Activated CD8-positive, alpha-beta T cell treated with anti-CD3 and anti-CD28 coated beads for 36 hours (primary cell): ENCODE measurements at places on chromosomes 7 and 10. TPM values are rescaled to one million over a fixed set of nuclear protein-coding genes. Genes with fewer than 3 reads are reported as not detected.
A peak's percentile ranks its signal among the peaks of the same experiment; 100 is the strongest.

GBX1 gene
- not detected for total RNA-seq

- no peak for DNase-seq
These were observed 9.0 kb upstream of the LRRC4 start for GRCh38 chr7:128040205-128040604.

SEMA3A gene
- 1.7 TPM for total RNA-seq

DNA sequence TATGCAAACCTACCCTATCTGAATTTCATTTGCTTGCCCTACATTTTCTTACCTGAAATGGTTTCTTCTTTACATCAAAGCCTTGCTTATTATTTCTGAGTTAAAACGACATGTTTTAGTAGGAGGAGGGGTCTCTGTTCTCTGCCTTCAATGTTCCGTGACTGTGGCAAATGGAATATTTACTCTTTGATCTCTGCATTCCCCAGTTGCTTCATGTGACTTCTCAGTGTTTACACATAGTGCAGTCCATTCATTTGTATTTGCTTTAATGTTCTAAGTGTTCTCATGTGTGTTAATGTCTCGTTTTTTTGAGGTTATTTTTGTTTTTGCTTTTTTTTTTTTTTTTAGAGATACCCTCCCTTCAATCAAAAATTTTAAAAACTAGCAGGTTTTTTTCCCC is 75.8 kb downstream of the GNAI1 start:
- no peak for DNase-seq

GRCh38 chr7:74405191-74405898 is 48.4 kb upstream of the GTF2IRD1 start:
- DNase-seq, result peak; percentile 29

GRCh38 chr10:3773460-3774017 is 11.5 kb downstream of the KLF6 start:
- DNase-seq, result no peak

DDX50 gene
- 102 TPM for total RNA-seq

- no peak for DNase-seq
These were observed 75.2 kb downstream of the TNS3 start for GRCh38 chr7:47506382-47507339.

ZNF716 gene
- total RNA-seq, result not detected

- peak; percentile 4 for DNase-seq
These were observed 786 bp upstream of the CNOT4 start for GRCh38 chr7:135510592-135511183.

GRCh38 chr7:129186749-129187260 is 1.6 kb upstream of the SMO start:
- DNase-seq, result no peak

RPEL1 gene
- not detected for total RNA-seq

GRCh38 chr7:111086532-111086931 is 4.4 kb upstream of the LRRN3 start:
- peak; percentile 55 for DNase-seq

DYDC2 gene
- total RNA-seq, result not detected

GRCh38 chr10:26335574-26336093 is 102.5 kb upstream of the APBB1IP start:
- DNase-seq, result peak; percentile 4

DNA sequence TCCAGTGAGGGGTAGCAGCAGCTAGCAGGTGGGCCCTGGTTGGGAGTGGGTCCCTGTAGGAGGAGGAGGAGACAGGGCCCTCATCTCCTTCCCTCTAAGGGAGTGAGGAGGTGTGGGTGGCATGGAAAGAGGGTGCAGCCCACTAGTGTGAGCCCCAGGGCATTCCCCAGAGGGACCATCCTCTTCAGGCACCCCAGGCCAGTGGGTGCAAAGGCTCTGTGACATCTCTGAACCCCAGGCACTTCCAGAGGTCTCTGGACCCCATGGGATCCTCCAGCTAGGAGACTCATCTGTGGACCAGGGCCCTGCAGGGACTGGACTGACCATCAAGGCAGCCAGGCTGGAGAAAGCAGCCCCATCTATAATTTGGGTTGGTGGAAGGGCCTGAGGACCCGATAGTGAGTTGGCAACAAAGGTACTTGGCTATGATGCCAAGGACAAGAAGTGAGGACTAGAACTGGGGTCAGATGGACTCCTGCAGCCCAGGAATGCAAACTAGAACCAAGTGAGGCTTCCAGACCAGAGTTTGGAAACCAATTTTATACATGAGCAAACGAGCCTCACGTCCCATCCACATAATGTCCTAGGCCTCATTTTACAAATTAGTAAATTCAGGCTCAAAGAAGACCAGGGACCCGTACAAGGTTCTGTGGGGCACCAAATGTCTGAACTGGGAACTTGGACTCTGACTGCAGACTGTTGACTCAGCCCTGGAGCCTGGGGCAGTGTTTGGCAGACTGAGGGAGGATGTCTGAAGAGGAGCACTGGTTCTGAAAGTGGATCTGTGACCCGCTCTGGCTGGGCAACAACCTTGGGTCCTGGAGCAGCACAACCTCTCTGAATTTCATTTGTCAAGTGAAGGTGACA is 1.4 kb upstream of the VSTM4 start:
- no peak for DNase-seq

DNA sequence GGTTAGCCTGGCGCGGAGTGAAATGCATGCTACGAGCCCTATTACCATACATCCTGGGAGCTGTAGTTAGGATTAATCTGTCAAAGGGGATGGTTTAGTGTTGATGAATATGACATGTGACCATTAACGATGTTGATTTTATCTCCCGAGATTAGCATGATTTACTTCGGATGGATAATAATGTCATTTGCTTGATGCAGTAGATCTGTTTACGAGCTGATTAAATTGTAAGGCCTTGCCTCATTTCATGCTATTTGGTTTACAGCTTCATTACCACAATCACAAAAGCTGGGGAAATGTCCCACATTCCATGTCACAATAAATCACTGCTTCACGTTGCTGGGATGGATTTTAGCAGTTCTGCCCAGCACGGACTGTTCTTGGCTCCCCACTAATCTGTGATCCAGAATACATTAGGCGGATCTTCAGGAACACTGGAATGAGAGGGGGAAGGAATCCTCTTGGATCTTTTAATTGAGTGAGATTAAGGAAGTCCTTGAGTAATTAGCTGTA is 22.3 kb downstream of the ZNF503 start:
- no peak for DNase-seq

GRCh38 chr7:83957333-83957732 is 237.3 kb downstream of the SEMA3A start:
- DNase-seq, result no peak

DNA sequence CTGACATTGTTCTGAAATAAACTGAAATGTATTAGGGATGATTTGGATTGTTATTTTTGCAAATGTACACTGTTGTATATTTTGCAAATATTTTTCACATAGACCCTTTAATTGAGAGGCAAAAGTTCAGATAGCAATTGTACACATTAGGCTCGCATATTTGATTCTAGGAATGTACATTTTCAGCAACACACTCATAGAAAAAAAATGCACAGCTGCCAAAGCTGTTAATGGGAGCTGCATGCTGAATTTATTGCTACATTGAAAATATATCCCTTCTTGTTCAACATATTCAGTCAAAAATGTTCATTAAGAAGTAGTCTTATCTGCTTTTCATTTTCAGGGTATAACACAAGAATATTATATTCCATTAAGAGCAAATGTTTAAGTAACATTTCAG is 512.9 kb downstream of the ATRNL1 start:
- DNase-seq, result no peak

- DNase-seq, result no peak
These were observed 461.2 kb upstream of the MBL2 start for GRCh38 chr10:53233749-53234148.

GRCh38 chr7:129522088-129522970 is 20.0 kb downstream of the SMKR1 start:
- DNase-seq, result no peak

DNA sequence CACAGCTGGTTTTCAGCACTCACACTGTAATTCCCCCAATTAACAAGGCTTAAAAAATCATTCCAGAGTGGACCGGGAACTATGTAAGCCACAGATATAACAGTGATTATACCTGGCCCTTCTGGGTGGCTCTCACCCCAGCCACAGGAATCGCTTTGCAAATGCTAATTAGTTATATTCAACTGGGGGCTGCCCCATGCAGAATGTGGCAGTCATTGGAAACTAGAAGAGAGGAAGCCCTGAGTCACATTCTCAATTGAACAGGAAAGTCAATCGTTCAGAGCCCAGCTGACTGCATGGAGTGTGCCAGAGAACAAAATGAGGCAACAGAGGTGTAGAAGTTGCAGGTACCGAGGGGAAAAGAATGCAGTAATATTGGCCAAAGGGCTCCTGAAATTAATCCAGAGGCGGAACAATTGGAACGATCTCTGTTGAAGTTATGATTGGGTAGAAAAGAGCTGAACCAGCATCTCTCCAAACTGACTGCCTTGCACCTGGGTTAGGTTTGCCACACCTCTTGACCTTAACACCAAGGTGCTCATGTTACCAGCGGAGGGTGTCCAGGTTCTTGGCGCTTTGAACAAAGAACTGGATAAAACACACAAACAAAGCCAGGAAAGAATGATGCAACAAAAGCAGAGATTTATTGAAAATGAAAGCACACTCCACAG is 909.7 kb upstream of the AUTS2 start:
- DNase-seq, result no peak

DNA sequence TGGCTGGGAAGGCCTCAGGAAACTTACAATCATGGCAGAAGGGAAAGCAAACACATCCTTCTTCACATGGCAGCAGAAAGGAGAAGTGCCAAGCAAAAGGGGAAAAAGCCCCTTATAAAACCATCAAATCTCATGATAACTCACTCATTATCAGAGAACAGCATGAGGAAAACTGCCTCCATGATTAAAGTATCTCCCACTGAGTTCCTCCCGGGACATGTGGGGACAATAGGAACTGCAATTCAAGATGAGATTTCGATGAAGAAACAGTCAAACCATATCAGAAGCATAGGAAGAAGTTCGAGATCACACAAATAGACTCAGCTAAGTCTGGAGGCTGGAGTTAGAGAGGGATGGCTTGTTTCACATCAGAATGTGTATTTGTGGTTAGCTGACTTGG is 869.4 kb upstream of the PHF14 start:
- DNase-seq, result no peak

- DNase-seq, result no peak
These were observed 10.7 kb upstream of the SPOCK2 start for GRCh38 chr10:72098836-72099599.

- peak; percentile 1 for DNase-seq
These were observed 17.7 kb upstream of the ZMIZ1 start for GRCh38 chr10:79050896-79051555.

ATOH7 gene
- not detected for total RNA-seq

DNA sequence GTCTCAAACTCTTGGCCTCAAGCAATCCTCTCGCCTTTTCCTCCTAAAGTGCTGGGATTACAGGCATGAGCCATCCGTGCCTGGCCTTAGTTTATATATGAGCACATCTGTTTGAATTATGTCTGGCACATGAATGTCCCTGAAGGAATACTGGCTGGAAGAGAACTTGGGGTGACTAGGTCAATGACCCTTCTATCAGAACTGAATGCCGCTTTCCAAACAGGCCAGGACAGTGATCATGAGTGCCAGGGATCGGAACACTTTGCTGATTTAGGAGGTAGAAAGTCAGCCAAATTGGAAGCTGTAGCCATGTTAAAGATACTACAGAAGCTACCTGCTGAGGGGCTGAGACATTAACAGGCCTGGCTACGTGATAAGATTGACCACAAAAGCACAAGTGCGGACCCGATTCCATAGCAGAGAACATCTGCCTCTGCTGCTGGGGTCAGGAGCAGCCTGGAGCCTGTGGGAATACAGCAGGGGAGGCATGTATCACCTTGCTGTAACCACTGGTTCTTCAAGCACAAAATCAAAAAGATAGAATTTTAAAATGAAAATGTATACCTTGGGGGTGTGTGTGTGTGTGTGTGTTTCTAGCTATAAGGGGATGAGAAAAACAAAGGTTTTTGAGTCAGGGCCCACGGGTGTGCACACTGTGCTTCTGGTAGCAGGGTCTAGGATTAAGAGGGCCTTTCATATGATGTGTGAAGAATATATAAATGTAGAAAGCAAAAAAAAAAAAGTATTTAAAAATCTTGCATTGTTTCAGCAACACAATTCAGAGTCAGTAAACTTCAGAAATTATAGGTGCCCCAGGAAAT is 293.7 kb downstream of the BBS9 start:
- no peak for DNase-seq

FOXI2 gene
- not detected for total RNA-seq

DNA sequence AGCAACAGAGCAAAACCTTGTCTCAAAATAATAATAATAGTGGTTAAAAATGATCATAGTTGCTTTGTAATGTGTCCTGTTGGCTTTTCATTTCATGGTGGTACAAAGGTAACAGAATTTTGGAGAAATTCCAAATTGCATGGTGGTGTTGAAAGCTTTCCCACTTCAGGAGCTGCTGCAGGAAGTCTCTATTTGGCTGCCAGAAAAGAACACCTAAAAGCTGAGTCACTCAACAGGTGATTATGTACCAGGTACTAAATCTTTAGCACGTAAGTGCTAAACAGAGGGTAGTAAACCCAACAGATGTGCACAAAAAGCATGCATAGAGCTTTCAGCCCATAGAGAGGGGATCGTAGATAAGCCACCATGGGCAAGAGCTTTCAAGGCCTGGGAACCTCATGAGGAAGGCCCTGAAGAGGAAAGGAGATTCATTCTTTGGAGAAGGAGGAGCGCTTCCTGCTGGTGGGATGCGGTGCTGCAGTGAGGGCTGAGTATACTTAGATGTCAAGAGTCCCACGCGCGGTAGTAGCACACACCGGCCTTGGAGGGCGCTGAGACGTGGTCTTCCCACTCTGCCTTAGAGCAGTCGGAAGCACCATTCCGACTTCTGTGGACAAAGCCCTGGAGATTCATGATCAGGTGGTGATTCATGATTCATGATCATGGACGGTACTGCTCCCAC is 118.7 kb downstream of the RALA start:
- DNase-seq, result peak; percentile 74
